ENCODE measurements at places on chromosomes 6 and 20. TPM values are rescaled to one million over a fixed set of nuclear protein-coding genes. Genes with fewer than 3 reads are reported as not detected.

The HCRTR2 gene
- not detected for total RNA-seq

The SLC22A16 gene
- 0.15 TPM for total RNA-seq

The ZBTB9 gene
- 7.3 TPM for total RNA-seq

The TSPO2 gene
- not detected for total RNA-seq

The SDHAF4 gene
- total RNA-seq = 6.5 TPM

The TMEM217 gene
- 2.4 TPM for total RNA-seq

The RAET1L gene
- total RNA-seq = not detected

The PSORS1C1 gene
- total RNA-seq = under 0.01 TPM

The HSPA12B gene
- not detected for total RNA-seq

The ZNF343 gene
- 14.8 TPM for total RNA-seq

The EPPIN gene
- not detected for total RNA-seq

The RFX6 gene
- total RNA-seq = not detected

The EYA2 gene
- 0.15 TPM for total RNA-seq

The ADGRF5 gene
- 0.34 TPM for total RNA-seq

The TMC2 gene
- under 0.01 TPM for total RNA-seq

The CSTF1 gene
- 46.2 TPM for total RNA-seq

The RIMS1 gene
- total RNA-seq = under 0.01 TPM

The DPPA5 gene
- not detected for total RNA-seq

The OPRL1 gene
- 0.67 TPM for total RNA-seq

The CDKN1A gene
- 58.8 TPM for total RNA-seq

The PRSS35 gene
- total RNA-seq = not detected

The CCN6 gene
- total RNA-seq = not detected

The RGS17 gene
- 2.8 TPM for total RNA-seq

The TPD52L1 gene
- 3.8 TPM for total RNA-seq
